ENCODE measurements at places on chromosomes 5 and 9.
A peak's percentile ranks its signal among the peaks of the same experiment; 100 is the strongest.

DNA sequence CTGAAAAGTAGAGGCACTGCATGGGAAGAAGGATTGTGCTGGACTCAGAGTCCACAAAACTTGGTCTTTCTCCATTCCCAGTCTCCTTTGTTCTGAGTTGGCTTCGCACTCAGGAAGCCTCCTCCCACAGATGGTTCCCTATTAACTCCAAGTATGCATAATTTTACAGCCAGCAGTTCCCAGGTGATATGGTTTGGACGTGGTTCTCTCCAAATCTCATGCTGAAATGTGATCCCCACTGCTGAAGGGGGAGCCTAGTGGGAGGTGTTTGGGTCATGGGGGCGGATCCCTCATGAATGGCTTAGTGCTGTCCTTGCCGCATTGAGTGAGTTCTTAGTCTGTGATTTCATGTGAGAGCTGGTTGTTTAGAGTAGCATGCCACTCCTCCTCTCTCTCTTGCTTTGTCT lies 86.6 kb downstream of the FEM1C start:
- DNase-seq, result no peak

GRCh38 chr5:6604341-6604740 lies 28.5 kb downstream of the NSUN2 start:
- DNase-seq, result no peak

DNA sequence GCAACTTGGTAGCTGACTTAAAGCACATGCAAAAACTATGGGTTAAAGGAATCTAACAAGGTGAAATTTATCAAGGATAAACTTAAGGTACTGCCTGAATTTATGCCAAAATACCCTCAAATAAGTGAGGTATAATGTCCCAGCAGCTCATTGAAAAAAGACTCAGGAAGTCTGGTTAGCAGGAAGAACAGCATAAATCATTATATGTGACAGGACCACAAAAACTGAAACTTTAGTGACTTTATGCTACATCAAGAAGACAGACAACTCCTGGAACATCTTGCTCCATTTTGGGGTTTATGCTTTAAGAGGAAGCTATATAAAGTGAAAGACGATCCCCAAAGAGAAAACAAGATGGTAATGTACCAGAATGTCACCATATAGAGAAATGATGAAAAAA lies 282.4 kb upstream of the ZNF462 start:
- DNase-seq, result no peak

DNA sequence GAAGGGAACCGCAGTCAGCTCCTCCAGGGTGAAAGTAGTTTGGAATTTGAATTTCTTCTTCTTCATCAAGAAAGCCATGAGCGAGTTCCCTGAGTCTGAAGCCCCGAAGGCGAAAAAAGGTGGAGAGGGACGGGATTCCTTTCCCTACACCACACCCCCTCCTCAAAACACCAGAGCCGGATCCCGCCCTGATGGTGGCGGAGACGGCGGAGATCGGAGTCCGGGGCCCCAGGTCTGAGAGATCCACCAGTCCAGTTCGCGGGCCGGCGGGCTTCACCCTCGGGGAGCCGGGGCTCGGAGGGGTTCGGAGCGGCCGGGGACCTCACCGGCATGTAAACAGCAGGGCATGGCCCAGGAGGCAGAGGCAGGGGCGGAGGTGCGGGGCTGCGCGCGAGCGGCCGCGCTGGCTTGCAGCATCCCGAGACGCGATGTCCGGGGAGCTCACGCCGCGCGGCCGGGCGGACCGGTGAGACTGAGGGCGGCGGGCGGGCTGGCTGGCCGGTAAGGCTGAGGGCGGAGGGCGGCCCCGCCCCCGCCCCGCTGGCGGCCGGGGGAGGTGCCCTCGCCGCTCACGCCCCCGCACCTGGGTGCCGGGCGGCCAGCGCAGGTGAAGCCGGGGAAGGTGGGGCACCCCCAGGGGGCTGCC lies 606 bp downstream of the EEIG1 start:
- peak; percentile 81 for DNase-seq

DNA sequence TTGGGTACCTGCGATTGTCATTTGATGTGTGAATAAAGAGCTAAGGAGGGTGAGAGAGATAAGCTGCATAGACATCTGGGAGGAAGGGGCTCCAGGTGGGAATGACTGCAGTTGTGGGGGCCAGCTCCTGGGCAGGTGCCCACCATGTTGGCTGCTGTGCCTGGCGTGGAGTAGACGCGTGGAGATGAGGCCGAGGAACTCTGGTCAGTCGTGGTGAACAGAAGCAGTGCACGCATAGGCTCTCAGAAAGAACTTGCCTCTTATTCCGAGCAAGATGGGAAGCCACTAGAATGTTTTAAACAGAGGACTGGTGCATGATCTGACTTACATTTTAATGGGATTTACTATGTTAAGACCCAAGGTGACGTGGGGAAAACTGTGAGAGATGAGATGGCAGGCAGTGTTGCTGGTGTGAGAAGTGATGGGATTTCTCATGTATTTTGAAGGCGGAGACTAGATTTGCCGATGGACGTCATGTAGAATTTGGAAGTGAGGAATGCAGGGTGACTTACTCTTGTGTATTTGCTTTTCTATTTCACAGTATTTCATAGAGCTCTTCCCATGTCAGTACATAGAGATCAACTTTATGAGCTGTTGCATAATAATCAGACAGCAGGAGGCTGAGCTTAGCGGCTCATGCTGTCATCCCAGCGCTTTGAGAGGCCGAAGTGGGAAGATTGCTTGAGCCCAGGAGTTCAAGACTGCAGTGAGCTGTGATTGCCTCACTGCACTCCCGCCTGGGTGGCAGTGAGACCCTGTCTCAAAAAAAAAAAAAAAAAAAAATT lies 71.1 kb downstream of the EHMT1 start:
- no peak for DNase-seq

DNA sequence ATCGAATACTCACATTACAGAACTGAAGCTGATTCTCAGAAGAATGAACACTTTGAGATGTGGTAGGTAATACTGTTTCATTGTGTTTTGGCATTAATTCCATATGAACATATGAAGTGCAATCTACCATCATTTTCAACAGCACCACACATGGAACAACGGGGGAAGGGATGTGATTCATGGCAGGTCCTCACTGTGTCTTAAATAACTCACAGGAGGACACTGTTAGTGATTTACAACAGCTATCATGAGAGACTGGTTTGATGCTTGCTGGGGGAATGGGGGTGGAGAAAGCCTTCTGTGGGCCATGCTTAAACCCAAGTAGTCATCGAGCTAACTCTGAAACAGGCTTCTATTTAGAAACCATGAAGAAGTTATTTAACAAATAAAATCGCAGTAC lies 232.9 kb downstream of the SPOCK1 start:
- no peak for DNase-seq

GRCh38 chr5:79181419-79182022 lies 54.4 kb upstream of the JMY start:
- no peak for DNase-seq

DNA sequence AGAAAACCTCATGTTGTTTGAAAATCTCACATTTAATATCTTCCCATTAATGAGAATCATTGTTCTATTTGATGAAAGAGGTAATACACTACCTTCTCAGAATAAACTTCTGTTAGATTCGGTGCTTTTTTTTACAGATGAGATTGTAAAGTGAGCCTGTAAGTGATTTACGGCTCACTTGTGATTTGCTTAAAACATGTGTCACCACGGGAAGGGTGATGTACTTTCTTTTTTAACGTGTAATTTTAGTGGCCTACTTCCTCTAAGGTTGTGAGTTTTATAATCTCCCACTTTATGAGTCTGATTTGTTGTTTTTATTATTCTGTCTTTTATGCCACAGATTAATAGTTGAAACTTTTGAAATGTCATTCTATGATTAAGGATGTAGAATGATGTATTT lies 15.9 kb downstream of the ANXA1 start:
- no peak for DNase-seq

- DNase-seq, result no peak
Observed at GRCh38 chr9:105886136-105886535, 191.8 kb downstream of the TMEM38B start.

GRCh38 chr9:70641631-70642030 lies 227.2 kb upstream of the KLF9 start:
- no peak for DNase-seq

- no peak for DNase-seq
Observed at GRCh38 chr5:14050821-14051220, 92.3 kb upstream of the TRIO start.

DNA sequence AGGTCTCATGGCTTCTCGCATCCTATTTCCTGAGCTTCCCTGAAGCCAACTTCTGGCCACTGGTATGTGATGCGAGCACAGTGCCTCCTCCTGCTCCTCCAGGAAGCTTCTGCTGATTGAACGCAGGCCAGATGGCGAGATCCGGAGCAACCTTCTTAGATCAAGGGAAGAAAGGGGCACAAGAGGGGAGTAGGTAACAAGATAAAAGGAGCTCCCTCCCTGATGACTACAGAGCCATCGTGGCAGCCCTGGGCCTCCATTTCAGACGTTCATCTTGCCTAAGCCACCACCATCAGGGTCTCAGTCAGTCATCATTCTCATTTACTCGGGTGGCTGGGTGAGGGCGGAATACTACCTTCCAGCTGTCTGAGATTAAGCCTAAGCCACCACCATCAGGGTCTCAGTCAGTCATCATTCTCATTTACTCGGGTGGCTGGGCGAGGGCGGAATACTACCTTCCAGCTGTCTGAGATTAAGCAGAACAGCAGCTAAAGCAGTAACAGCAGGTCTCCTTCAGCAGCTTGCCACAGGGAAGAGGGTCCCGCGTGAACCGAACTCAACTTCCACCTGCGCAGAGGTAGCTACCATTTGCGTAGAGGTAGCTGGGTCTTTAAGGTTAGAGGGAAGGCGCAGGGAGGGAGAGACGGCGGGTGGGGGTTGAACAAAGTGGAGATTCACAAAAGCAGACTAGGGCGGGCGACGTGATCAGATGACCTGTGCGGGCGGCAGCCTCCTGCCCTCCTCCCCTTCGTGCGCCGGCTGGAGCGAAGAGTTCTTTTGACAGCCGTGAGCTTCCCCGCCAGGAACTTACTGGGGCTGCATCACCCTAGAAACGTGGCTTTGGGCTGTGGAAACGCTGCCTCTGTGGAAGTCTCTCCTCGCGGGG lies 27.9 kb upstream of the MGAT1 start:
- DNase-seq, result peak; percentile 81

DNA sequence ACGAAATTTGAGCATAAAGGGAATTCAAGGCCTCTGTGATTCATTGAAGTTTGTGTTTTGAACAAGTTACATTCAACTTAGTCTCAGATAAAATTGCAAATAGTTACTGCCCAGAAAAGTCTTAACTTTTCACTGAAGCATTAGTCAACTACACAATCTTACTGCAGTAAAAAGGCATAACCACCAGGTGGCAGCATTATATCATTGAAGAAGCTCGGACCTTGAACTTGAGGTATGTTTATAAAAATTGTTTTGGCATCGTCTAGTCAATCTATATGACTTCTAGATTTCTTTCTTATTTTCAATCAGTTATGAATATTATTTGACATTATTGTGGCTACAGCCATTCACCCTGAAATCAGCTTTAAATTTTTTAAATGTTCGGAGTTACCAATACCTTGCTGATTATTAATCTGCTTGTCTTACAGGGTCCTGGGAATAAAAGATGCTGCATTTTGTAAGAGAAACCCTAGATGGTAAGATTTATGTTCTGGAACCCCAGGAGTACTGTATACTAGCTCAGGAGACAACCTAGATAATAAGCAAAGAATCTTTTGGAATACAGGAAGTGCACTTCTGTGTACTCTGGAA lies 83.9 kb upstream of the GRAMD2B start:
- DNase-seq, result no peak

DNA sequence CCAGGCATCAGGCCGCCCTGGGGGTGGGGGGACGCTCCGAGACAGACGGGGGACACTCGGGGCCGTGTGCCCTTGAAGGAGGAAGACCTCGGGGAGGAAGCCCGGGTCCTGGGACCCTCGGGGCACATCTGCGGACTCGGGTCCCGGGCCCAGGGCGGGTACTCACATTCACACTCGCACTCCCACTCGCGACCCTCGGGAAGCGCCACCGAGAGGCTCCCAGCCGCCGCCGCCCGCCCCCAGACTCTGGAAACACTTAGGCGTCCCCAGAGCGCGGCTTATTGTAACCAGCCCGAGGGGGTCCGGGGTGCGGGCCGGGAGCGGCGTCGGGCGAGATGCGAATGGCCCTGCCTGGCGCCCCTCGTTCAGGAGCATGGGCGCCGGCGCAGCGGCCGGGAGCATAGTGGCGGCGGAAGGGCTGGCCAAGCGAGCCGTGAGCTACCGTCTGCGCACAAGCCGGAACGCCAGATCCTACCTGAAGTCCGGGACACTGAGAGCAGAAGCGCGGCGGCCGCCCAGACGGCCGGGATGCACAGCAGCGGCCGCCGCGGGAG lies 559 bp downstream of the ROR2 start:
- DNase-seq, result peak; percentile 45

GRCh38 chr5:67058998-67059743 lies 137.4 kb downstream of the CD180 start:
- DNase-seq, result no peak
